A549 treated with DMSO at 1 μM for 4 hours (cell line): ENCODE measurements at places on chromosomes 16 and 17. TPM values are rescaled to one million over a fixed set of nuclear protein-coding genes. Genes with fewer than 3 reads are reported as not detected.

The CLEC16A gene
- 7.2 to 9.5 TPM (median 9.0 TPM) in 5 replicates for total RNA-seq

The PIK3R5 gene
- total RNA-seq, result 0.07 to 0.09 TPM in 2 of 5 replicates, not detected in the others

The PRR35 gene
- total RNA-seq, result 0.05 to 0.17 TPM (median 0.09 TPM) in 5 replicates

The FSCN2 gene
- total RNA-seq, result 0.45 to 1.4 TPM (median 1.1 TPM) in 5 replicates

The FBXL16 gene
- 1.5 to 2.9 TPM (median 2.5 TPM) in 5 replicates for total RNA-seq

The TPSD1 gene
- not detected in 5 replicates for total RNA-seq

The FGF11 gene
- total RNA-seq, result 0.86 to 1.3 TPM (median 1.1 TPM) in 5 replicates

The CCDC144A gene
- 0.93 to 2.3 TPM (median 2.1 TPM) in 5 replicates for total RNA-seq

The ENPP7 gene
- total RNA-seq, result not detected in 5 replicates

The SP6 gene
- total RNA-seq, result 2.8 to 3.1 TPM (median 2.8 TPM) in 5 replicates

The MMP15 gene
- total RNA-seq, result 14.7 to 20.7 TPM (median 18.8 TPM) in 5 replicates

The CRISPLD2 gene
- total RNA-seq, result 3.6 to 4.4 TPM (median 3.9 TPM) in 5 replicates
